Upper lobe of right lung (tissue), 1 donor: ENCODE measurements at places on chromosomes 7 and 10. TPM values are rescaled to one million over a fixed set of nuclear protein-coding genes. Genes with fewer than 3 reads are reported as not detected.
A peak's percentile ranks its signal among the peaks of the same experiment; 100 is the strongest.

- no peak for DNase-seq
Measured at GRCh38 chr10:75803816-75804552, 372.6 kb downstream of the LRMDA start.

DNA sequence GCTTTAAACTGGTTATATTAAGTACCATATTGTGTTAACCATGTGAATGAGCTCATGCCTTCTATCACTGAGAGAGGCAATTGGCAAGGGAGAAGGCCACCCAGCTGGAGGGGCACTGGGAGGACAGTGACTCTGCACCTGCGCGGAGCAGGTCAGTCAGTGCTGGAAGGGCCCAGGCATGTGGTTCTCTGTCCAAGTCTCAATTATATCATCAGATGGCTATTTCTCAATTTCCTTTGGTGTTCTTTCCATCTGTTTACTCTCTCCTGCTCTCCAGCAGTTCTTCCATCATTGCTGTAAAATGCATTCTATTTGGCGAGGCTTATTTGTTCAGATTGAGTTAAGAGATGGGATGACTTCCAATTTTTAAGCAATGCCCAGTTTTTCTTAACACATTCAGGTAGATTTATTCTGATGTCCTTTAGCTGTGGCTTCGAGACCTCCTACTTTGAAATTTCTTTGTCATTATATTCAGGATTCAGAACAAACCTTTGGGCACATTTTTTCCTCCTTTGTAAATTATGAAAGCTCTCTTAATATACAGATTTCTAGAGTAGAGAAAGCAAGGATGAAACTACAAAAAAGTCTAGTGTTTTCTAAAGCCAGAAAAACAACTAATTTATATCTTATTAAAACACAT is 159.3 kb downstream of the BMPER start:
- peak; percentile 59 for DNase-seq

DNA sequence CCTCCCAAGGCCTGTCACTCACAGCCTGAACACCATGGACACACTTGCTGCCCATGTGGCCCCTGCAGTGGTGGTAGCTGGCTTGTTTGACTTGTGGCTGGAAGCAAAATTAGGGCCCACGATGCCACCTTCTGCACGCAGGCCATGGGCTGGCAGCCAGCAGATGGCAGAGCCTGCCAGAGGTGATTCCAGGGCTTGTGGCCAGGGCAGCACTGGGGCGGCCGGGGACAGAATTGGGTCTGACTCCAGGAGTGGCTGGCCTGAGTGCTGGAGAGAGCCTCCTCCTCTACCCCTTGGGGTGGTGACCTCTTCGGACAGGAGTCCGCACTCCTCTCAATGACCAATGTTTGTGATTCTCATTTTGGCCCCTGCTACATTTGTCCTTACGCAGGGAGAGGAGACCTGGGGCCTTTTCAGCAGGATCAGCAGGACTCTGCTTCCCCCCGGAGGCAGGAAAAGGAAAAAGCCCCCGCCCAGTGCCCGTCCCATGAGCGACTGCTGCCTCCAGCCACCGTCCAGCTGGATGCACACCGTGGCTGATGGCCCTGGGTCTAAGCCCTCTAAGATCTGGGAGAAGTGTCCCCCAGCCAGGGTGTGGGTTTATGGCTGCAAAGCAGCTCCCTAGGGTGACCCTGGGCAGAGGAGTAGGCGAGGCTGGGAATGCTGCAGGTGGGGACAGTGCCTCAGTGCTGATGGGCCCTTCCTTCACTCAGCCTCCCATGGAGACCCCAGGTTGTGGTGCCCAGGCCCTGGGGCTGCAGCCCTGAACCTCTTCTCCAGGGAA is 26.5 kb downstream of the DNAJB12 start:
- DNase-seq: peak; percentile 83

DNA sequence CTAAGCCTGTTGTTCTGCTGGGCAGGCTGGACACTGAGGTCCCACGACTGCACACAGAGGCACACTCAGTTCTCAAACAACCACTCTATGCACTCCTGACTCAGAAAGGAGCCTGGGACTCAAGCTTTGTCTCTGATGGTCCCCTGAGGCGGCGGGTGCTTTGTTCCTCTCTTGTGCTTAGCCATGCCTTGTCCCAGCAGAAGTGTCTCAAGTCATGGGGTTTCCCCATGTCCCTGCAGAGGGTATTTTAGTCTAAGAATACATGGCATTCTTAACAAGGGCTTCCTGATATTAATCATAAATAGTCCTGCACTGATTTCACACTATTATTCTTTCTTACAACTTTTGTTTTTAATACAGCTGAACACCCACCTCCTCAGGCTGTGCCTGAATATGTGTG is 72.5 kb downstream of the CXCL12 start:
- no peak for DNase-seq

INA gene
- total RNA-seq: not detected

KAZALD1 gene
- total RNA-seq: 8.4 TPM

DNA sequence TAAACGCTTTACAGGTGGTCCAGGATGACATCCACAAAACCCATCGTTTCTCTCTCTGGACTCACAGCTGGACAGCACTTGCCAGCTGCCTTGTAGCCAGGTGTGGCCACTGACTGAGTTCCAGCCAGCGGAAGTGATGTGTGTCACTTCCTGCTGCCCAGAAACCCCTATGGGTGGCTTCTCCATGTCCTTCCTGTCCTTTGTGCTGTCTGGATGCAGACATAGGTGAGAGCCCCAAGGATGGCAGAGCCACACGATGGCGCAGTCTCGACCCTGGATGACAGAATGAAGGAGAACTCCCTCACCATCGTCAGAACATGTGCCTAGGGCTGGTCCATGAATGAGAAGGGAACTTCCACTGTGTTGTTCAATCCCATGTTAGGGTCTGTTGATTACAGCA is 22.1 kb downstream of the NMT2 start:
- DNase-seq: no peak

DNA sequence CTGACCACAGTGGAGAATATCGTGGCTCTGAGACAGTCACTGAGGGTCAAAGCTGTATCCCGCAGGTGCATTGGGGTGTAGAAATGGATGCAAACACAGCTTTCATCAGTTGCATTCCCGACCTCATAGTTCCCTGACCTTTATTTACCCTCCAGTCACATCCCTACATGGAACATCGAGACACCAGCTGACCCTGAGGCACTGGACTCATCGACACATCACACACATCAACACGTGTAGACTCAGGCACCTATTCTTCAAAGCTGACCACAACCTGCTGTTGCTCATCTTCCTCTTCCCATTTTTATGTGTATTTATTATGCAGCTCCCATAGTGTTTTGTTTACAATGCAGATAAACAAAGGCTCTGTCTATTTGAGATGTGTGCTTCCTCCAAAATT is 396.9 kb upstream of the NRP1 start:
- DNase-seq: no peak

DYNC1I1 gene
- 2.3 TPM for total RNA-seq

- no peak for DNase-seq
Measured at GRCh38 chr10:59880971-59881510, 25.3 kb downstream of the CCDC6 start.

- no peak for DNase-seq
Measured at GRCh38 chr7:101853684-101854083, 36.3 kb downstream of the CUX1 start.

- no peak for DNase-seq
Measured at GRCh38 chr7:29839921-29840320, 33.6 kb downstream of the WIPF3 start.

ARPC1A gene
- total RNA-seq: 137 TPM

DNA sequence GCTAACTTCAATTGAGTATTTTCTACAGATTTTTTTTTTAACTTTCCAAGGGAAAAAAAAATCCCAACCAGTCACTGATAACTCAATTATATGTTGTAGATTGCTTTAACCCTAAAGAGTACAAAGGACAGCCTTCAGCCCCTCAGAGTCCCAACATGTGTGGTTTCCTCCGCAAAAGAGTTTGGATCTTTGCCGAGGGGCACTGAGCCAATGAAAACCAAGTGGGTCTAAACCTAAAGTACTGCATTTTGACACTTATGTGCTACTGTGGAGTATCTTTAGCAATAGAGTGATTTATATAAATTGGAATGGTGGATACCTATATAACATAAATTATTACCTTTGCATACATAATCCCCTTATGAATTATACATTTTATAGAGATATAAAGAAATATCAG is 91.5 kb downstream of the SEMA3D start:
- DNase-seq: no peak

CYP2C9 gene
- total RNA-seq: 0.20 TPM

PLXNA4 gene
- 7.2 TPM for total RNA-seq

DNA sequence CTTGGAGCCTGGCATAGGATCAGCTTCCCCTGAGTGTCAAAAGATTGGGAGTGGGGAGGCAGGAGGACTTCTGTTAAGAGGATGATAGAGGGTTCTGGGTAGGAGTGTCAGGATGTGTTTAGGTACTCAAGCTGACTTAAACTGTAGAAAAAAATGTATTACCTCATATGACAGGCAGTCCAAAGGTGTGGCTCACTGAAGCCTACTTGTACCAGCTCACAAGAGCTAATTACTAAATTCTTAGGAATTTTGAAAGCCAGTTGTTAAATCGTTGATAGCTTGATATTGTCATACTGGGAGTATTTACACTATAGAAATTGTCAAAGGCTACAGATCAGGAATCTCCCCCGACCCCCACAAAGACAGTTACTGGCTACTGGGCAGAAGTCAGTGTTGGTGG is 32.1 kb downstream of the FAS start:
- DNase-seq: no peak

CTTNBP2 gene
- 6.3 TPM for total RNA-seq

DNA sequence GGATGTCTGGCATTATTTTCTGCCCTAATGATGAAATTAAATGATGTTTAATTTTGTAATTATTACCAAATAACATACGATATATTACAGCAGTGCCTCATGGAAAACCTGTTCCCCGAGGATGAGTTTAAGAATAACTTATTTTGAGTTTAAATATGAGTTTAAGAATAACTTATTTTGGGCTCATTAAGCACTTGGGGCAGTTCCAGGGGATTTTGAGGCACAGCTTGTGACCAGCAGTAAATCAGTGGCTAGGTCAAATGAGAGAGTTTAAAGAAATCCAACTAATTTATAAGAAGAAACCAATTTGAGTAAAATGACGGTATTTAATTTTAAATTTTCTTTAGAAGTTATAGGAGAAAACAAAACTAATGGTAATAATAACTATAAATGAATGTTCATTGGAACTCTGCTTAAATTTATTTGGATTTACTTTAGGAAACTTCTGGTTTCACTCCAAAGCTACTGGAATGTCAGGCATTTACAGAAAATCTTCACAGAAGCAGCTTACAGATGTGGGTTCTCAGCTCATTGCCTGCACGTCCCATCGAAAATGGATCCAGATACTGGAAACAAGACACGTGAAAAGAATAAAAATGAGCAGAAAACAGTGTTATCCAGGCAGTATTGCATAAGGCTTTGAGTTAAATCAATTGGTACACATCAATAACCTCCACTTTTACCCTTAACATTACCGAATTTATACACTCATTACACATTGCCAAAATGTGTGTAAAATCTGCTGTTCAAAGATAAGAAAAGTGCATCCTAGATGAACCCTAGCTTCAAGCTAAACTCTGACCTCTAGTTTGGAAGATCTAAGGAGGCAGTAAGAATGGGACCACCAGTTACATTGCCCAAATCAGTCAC is 784.5 kb upstream of the IGFBP3 start:
- DNase-seq: no peak

ANKRD7 gene
- not detected for total RNA-seq

GRCh38 chr7:2667843-2668242 is 20.2 kb upstream of the AMZ1 start:
- no peak for DNase-seq

GRCh38 chr10:32149252-32149955 is 93.2 kb upstream of the KIF5B start:
- no peak for DNase-seq

TUBAL3 gene
- not detected for total RNA-seq

- no peak for DNase-seq
Measured at GRCh38 chr10:129709101-129709500, 242.1 kb downstream of the MGMT start.

DNA sequence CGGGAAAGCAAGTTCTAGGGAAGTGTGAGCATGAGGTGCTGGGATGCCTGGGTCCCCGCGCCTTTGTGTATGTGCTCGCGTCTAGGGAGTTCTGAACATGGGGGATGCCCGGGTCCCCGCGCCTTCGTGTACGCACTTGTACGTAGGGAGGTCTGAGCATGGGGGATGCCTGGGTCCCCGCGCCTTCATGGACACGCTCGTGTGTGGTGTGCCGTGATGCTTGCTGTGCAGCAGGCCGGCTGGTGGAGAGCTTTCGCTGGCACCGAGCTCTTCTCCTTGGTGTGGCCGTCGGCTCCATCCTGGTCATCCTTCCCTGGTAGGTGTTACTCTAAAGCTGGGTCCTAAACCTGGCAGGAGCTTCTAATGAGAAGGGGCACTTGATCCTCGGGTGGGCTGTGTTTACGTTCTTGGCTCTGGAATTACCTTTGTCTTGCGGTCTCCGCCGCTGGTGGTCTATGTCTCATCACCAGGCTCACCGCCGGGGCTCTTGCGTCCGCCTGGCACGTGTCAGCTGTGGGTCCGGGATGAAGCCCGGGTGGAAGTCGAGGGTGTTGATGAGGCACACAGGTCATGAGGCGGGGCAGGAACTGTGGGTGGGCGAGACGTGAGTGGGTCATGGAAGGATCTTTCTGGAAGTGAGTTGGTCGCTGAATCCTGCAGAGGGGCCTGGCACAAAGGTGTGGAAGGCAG is 63.5 kb downstream of the DNAJB6 start:
- DNase-seq: no peak

DNA sequence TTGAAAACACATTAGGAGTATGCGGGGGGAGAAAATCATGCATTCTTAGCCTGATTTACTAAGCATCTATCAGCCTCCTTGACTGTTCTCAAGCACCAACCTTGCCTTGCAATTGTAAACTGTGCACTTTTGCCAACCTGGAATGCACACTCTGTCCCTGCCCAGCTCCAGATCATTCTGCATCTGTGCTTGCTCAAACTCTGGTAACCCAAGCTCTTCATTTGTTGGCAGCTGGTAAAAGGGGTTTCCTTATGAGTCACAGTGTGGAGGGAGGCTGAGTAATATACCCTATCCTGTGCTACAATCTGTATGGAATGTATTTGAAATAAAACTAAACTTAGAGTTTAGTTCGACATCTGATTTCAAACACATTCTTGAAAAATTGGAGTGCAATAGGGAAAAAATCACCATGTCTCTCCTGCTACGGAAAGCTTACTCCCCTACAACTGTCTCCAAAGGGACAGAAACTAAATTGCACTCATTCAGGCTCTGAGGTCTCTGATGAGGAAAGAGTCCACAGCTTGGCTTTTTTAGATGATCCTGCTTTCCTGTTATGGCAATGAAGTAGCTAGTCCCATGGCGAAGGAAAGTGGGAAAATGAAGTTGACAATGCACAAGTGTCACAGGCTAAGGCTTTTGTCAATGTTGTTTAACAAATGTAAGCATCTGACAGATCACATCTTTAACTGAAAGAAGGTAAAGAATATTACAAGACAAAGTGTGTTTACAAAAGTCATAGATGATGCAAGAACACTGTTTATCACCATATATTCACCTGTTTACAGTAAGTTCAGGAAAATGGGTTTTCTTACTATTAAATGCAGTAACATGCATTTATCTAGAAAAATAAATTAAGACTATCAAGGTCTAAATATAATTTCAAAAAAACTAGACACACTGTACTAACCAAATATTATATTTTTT is 61.9 kb downstream of the TES start:
- no peak for DNase-seq
